Bronchial epithelial cell (primary cell): ENCODE measurements at places on chromosomes 1 and 21. TPM values are rescaled to one million over a fixed set of nuclear protein-coding genes. Genes with fewer than 3 reads are reported as not detected.

IFFO2 gene
- total RNA-seq = 11.8 and 26.0 TPM in 2 replicates

ZNF670 gene
- 3.7 and 4.5 TPM in 2 replicates for total RNA-seq

CLCA1 gene
- 0.26 TPM in 1 of 2 replicates, not detected in the other for total RNA-seq

OR6K3 gene
- total RNA-seq = not detected in 2 replicates

ADAM15 gene
- total RNA-seq = 181 and 322 TPM in 2 replicates

WDR64 gene
- total RNA-seq = under 0.01 TPM in 1 of 2 replicates, not detected in the other

RYR2 gene
- total RNA-seq = under 0.01 TPM in 1 of 2 replicates, not detected in the other
